Posterior vena cava (tissue), 2 donors: ENCODE measurements at places on chromosomes 12 and 14. TPM values are rescaled to one million over a fixed set of nuclear protein-coding genes. Genes with fewer than 3 reads are reported as not detected.

Gene AQP6
- total RNA-seq = not detected

- DNase-seq = no peak
These were observed 51.3 kb downstream of the SLC6A12 start for GRCh38 chr12:162467-163307.

DNA sequence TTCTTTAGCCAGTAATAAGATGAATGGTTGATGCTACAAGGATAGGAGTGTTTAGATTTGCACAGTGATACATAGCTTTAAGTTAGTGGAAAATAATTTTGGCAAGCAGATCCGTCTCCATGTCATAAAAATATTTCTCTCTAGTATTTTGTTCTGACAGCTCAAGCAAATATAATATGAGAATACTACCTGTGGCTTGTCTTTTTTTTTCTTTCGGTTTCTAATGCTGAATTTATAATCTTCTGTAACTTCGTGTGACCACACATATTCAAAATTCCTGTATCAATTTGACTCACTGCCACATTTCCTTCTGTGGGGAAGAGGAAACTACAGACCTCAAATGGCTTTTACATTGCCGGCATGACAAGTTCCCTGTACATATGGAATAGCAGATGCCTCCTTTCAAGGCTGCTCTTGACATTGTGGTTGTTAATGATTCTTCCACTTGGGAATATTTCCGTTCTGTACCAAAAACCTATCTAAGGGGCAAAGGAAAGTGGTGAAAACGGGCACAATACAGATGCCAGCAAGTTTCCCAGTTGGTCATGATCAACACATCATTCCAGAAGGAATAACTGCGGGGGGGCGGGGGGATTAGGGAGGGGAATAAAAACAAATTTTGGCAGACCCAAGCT lies 103.6 kb upstream of the CCDC91 start:
- DNase-seq = no peak

Gene NRIP2
- 3.7 TPM for total RNA-seq

Gene MOAP1
- total RNA-seq = 21.8 TPM

DNA sequence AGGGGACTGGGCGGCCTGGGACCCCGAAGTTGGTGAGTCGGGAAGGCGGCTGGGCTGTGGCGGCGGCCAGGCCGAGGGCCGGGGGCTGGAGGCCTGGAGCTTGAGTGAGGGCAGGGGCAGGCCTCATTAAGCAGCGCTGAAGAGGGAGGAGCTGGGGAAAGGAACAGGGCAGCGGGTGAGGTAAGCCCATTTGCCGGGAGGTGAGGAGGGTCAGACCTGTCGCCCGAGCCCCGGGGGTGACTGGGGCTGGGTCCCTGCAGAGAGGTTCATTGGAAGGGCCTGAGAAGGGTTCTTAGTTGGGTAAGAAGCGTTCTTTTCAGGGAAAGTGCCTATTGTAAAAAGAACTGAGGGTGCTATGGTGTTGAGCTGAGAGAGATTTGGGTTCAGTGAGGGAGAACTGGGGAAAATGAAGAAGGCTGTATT lies 441 bp downstream of the RAB5B start:
- no peak for DNase-seq

GRCh38 chr12:6167327-6168280 lies 32.6 kb upstream of the CD9 start:
- peak; percentile 91 for DNase-seq

Gene SALL2
- total RNA-seq = 7.1 TPM

Gene SLC6A13
- not detected for total RNA-seq

GRCh38 chr14:22131749-22132476 lies 457.1 kb downstream of the DAD1 start:
- DNase-seq = no peak

DNA sequence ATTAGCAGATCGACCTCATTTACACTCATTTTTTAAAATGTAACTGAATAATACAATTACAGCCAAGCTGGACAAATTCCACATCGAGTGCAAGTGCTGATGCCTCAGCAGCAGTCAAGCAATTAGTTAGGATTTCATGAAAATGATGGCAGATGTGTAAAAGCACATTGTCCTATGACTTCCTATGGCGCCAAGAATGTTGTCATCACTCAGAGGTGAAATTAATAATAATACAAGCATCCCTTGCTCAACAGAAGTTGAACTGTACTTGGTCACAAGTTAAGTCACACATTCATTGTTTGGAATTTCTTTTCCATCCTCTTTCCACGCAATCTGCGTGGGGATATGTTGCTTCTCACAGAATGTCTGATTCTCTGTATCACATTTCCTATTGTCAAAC lies 117.3 kb downstream of the GTF2A1 start:
- DNase-seq = no peak

DNA sequence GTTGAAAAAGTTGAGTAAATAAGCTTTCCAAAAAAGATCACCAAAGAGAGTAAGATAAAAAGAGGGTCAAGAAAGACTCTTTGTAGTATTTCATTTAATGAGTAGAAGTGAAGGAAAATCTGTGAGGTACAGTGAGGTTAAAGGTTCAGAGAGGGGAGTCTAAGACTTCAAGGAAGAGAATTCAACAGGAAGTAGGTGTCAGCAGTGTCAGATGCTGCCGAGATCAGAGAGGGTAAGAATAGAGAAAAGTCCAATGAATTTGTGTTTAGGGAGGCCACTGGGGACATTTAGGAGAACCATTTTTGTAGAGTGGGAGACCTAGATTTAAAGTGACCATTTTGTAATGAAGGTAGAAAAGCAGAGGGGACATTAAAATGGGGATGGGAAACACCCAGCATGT lies 71.6 kb upstream of the KRAS start:
- DNase-seq = no peak

Gene ESPL1
- 0.62 TPM for total RNA-seq

GRCh38 chr14:99612738-99613330 lies 8.8 kb upstream of the CCDC85C start:
- no peak for DNase-seq

DNA sequence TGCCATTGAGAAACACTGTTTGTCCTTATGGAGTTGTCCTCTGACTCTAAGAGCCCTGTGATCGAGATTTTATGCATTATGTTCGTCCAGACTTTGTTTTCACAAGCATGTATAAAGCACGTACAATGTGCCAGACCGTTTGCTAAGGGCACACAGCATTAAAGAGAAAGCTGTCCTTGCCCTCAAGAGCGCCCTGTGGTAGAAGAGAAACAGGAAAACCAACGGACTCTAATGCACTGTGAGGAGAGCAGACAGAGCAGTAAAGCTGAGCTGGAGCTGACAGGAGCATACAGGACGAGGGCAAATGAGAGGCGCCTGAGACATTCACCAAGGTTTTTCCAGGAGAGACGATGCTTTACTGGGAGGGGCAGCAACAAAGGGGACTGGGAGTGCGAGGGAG lies 66.2 kb upstream of the OVCH1 start:
- no peak for DNase-seq

Gene IFI27
- total RNA-seq = 282 TPM

Gene ADCY4
- 36.0 TPM for total RNA-seq

DNA sequence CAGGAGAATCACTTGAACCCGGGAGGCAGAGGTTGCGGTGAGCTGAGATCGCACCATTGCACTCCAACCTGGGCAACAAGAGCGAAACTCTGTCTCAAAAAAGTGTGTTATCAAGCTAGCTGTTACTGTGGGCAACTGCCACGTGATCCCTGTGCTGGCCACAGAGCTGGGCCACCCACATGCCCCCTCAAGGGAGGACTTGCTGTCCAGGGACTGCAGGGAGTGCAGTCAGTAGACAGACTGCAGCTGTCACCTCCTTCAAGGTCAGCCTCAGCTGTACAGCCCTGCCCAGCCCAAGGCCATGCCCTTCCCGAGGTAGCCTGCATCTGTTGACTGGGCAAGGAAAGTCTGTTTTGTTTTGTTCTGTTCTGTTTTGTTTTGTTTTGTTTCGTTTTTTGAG lies 46.6 kb upstream of the BICDL1 start:
- DNase-seq = no peak

Gene OR4L1
- total RNA-seq = not detected

Gene FOXN3
- total RNA-seq = 142 TPM

- DNase-seq = no peak
These were observed 28.2 kb downstream of the EEA1 start for GRCh38 chr12:92900941-92901340.

- peak; percentile 65 for DNase-seq
These were observed 32.4 kb upstream of the BEGAIN start for GRCh38 chr14:100619396-100620254.

DNA sequence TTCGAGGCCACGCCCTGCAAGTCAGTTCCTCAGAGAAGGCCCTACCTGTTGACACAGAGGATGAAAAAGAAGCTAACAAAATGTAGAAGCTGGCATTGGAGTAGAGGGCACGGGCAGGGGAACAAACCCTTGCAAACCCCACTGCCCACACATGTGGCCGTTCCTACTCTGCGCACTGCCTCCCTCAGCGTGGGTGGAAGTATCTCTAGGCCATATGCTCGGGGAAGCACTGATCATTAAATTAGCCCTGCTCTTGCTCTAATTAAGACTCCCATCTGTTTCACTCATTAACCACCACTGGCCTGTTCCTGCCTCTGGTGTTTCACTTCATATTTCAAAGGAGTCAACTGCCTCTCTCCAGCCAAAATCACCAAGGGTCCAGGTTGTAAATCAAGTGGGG lies 201.2 kb upstream of the SFSWAP start:
- DNase-seq = no peak

DNA sequence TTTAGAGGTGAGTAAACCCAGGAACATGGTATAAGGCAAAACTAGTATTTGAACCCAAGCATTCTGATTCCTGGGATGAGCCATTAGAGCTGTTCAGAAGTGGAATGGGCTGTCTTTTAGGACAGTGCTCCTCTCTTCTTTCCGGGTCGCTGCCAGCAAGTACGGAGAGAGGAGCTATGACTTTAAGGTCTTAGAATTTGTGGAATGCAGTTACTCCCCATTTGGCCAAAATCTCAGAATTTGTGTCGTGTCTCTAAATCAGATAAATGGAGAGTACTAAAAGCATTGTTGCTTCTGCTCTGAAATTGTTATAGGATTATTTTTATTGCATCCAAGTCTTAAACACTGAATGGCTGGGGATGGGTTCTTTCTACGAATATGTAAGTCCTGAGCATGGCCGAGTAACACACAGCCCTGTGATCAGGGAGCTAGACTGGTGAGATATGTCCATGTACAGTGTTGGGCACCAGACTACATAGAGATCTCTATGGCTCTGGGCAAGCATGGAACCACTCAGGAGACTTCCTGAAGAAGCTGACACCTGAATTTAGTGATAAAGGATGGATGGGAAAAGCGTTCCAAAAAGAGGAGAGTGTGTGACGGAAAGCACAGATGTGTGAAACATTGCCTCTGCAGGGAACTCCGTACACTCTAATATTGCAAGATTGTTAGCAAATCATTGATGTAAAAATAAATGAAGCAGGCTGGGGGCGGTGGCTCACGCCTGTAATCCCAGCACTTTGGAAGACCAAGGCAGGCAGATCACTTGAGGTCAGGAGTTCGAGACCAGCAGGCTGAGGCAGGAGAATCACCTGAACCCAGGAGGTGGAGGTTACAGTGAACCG lies 184.7 kb downstream of the SRGAP1 start:
- no peak for DNase-seq

DNA sequence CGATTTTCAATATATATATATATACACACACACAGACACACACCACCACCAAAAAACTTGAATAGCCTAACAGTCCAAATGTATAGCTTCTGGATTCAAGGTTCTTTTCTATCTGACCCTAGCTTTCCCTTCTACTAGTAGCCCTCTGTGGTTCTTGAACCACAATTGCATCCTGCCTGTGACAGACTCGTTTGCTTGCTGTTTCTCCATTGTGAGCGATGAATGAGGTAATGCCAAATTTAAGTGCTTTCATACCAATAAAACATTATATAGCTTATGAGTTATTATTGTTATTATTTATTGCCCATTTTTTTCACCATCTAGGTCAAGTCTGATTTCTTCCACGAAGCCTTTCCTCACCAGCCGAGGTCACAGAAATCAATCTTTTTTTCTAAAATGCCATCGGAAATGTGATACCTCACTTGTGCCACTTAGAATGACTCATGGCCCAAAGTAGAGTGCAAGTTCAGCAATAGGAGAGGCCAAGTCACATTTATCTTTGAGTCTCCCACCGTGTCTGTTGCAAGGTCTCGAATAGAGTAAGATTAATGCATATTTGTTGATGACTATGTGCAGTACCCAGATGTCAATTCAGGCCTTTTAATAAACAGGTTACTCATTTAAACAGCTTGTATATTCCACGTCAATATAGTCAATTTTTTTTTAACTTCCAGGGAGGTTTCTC lies 1015.8 kb upstream of the SEL1L start:
- no peak for DNase-seq

DNA sequence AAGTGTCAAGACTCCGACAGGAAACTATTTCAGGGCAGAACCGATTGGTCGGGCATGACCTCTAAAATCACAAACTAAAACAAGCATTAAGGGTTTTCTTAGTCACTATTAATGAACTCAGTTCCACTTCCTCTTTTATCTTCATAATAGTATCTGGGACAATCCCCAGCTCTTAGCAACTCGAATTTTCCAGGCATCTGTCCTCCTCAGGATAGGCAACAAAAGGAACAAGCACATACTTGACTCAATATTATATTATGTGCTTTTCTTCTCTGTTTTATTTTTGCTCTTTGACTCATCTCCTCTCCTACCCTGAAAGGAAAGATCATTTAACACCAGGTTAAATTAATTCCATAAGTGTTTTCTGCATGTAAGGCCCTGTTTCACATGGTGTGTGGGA lies 638.3 kb upstream of the TBX3 start:
- DNase-seq = no peak

GRCh38 chr14:60092526-60092920 lies 800 bp downstream of the PCNX4 start:
- DNase-seq = no peak

- DNase-seq = peak; percentile 84
These were observed 26.0 kb downstream of the XRCC3 start for GRCh38 chr14:103688906-103689902.

- DNase-seq = no peak
These were observed 75.1 kb upstream of the SLC38A4 start for GRCh38 chr12:46900734-46901463.

- no peak for DNase-seq
These were observed 844.0 kb upstream of the LRFN5 start for GRCh38 chr14:40762685-40763084.

Gene TMEM121
- total RNA-seq = 1.9 TPM
